ENCODE measurements at places on chromosomes 4 and X.
A peak's percentile ranks its signal among the peaks of the same experiment; 100 is the strongest.

DNA sequence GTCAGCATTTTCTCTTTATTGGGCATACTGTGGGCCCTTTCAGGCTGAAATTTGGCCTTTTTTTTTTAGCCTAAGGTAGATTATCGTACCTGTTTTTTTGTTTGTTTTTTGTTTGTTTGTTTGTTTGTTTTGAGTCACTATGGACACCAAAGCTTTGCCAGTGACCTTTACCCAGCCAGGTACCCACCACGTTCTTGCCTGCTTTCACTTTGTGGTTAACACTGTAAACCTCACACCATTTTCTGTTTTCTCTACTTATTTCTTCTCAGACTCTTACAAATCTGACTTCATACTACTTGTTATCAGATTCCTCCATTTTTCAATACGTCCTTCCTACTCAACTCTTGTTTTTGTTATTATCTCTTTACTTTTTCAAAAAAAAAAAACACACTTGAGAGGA is 81.5 kb downstream of the ZNF674 start:
- peak; percentile 14 for DNase-seq

DNA sequence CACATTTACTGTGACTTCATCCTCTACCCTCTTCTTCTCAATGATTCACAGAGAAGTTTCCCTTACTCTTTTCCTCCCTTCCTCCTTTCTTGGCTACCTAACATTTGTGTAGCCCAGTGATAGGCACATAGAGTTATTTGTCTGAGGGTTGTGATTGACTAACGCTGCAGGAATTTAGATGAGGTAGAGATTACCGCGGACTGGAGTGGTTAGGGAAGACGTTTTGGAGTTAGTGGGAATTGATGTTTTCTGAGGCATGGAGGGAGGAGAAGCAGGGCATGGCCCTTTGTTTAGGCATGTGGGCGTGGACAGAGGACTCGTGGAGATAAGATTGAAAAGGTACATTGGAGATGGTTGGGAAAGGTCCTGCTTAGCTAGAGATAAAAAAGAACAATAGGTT is 246.7 kb downstream of the GPAT3 start:
- no peak for DNase-seq

- DNase-seq: no peak
Measured at GRCh38 chr4:7000421-7001176, 42.6 kb upstream of the TADA2B start.

GRCh38 chrX:694800-695199 is 64.2 kb downstream of the SHOX start:
- no peak for DNase-seq

- DNase-seq: no peak
Measured at GRCh38 chrX:55451626-55451989, 319 bp upstream of the MAGEH1 start.

DNA sequence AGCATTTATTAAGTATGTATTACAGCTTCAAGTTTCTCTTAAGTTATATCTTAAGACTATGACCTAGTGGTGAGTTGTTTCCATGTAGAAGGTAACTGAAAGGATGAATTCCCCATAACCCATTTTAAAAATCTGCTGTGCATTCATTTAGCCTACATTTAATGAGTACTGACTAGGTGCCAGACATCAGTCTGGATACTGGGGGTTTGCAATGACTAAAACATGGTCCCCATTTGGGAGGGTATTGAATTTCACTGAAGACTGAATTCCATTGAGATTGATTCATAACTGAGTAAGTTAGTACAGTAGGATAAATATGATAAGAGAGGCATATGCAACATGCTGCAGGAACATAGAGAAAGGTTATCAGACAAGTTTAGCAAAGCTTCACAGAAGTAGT is 241.5 kb downstream of the FRAS1 start:
- DNase-seq: no peak

DNA sequence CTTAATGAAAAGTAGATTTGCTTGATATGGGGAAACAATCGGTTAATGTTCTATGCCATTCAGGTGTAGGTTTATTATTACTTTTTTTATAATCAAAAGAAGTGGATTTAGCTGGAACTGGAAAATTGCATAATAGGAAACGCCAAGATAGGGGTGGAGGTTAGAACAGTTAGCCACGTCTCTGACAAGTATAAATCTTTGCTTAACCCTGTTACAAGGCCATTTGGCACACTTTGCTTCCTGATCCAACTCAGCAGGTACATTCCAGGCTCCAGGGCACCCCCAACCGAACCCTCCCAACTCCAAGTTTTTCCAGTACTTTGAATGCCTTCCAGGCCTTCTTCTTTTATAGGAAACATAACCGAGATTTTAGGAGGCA is 50.6 kb upstream of the ACSL4 start:
- no peak for DNase-seq

- DNase-seq: no peak
Measured at GRCh38 chr4:141501395-141501794, 135.0 kb upstream of the IL15 start.

- no peak for DNase-seq
Measured at GRCh38 chr4:64756016-64756415, 346.8 kb upstream of the TECRL start.

DNA sequence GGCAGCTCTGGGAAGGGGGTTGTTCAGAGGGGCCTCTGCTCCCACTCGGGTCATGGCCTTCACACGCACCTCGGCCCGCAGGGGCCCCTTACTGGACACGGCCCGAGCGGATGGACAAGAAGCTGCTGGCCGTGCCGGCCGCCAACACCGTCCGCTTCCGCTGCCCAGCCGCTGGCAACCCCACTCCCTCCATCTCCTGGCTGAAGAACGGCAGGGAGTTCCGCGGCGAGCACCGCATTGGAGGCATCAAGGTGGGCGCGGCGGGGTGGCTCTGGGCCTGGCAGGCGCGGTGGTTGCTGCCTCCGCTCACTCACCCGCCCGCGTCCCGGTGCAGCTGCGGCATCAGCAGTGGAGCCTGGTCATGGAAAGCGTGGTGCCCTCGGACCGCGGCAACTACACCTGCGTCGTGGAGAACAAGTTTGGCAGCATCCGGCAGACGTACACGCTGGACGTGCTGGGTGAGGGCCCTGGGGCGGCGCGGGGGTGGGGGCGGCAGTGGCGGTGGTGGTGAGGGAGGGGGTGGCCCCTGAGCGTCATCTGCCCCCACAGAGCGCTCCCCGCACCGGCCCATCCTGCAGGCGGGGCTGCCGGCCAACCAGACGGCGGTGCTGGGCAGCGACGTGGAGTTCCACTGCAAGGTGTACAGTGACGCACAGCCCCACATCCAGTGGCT is 8.3 kb downstream of the FGFR3 start:
- DNase-seq: no peak

GRCh38 chr4:156475322-156475721 is 496.3 kb downstream of the PDGFC start:
- DNase-seq: no peak

- DNase-seq: no peak
Measured at GRCh38 chrX:134619838-134620237, 38.4 kb downstream of the PLAC1 start.

- DNase-seq: no peak
Measured at GRCh38 chr4:152112887-152113286, 352.1 kb upstream of the GATB start.

GRCh38 chr4:141388481-141388880 is 167.8 kb downstream of the ZNF330 start:
- no peak for DNase-seq

DNA sequence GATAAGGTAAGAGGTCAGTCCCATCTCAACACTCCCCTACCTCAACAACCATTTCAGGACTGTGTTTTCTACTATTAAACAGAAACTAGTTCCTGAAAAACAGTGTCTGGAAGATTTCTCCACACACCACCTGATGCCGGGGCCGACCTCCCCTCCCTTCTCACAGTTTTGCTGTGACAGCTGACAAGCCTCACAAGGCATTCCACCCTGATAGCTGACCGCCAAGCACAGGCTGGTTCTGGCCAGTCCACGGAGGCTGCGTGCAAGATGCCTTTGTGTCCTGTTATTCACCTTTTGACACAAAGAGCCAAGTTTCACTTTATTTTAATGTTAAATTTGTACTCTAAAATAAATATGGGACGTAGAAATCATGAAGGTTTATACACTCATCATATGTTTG is 758.6 kb downstream of the PDHA2 start:
- DNase-seq: no peak

DNA sequence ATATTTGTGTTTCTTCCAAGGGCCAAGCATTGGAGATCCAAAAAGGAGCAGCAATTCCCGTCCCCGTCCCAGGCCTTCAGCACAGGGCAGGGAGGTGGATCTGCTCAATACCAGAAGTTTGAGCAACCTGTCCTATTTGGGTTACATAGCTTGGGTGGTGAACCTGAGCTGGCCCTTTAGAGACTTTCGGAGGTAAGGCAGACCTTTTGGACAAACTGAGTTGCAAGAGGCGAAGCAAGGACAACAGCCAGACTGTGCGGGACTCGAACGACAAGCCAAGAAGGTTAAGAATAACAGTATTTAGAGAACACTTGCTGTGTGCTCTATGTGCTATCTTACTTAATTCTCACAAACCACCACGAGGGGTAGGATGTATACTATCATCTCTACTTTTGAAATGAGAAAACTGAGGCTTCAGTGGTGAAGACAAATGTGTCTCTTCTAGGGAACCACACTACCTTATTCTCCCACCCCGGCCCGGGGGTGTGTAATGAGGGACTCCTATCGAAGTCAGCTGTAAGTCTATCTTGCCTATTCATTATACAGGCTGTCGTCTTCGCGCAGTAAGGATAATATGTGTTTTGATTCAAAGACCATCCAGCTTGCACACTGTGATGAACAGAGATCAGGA is 1.3 kb downstream of the NOP14 start:
- DNase-seq: peak; percentile 33

- DNase-seq: no peak
Measured at GRCh38 chr4:10168151-10168550, 51.6 kb upstream of the WDR1 start.

- DNase-seq: peak; percentile 74
Measured at GRCh38 chrX:153032397-153033118, 23.7 kb upstream of the PNMA3 start.

- DNase-seq: no peak
Measured at GRCh38 chrX:148976571-148977400, 476.4 kb downstream of the AFF2 start.

GRCh38 chr4:46900082-46900481 is 9.0 kb downstream of the COX7B2 start:
- DNase-seq: no peak

GRCh38 chr4:65623506-65623905 is 46.8 kb downstream of the EPHA5 start:
- DNase-seq: no peak

DNA sequence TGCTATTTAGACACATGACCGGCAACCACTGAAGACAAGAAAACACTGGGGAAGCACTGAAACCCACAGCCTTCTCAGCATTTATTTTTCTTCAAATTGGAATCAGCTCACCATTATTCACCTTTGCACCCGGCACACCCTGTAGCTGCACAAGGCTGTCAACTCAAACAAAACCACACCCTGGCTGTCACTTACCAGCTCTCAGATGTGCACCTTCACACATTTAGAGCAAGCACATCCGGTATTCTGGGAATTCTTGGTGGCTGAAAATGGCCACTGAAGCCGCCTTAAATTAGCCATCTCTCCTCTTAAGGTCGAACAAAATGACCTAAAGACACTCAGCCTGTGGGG is 5.9 kb downstream of the ZFYVE28 start:
- DNase-seq: peak; percentile 72

GRCh38 chrX:105282077-105282476 is 61.6 kb upstream of the TEX13A start:
- no peak for DNase-seq

- no peak for DNase-seq
Measured at GRCh38 chr4:76459291-76459723, 24.3 kb downstream of the SHROOM3 start.

DNA sequence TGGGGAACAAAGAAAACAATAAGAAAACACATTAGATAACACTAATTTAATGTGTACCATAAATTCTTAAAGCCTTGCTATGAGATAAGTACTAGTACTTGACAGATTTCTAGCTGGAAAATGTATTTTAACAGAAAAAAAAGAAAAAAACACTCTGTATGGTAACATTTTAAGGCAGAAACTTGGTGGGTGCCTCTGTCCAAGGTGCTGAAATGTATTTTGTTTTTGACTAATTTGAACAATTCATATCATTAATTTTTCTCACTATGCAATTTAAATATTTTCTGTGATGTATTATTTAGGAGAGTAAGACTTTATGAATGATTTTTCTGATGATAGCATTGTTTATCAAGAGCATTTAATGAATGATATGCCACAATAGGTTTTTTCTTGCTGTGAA is 107.5 kb downstream of the GABRG1 start:
- no peak for DNase-seq

- no peak for DNase-seq
Measured at GRCh38 chr4:112895811-112896608, 153.4 kb upstream of the ANK2 start.

DNA sequence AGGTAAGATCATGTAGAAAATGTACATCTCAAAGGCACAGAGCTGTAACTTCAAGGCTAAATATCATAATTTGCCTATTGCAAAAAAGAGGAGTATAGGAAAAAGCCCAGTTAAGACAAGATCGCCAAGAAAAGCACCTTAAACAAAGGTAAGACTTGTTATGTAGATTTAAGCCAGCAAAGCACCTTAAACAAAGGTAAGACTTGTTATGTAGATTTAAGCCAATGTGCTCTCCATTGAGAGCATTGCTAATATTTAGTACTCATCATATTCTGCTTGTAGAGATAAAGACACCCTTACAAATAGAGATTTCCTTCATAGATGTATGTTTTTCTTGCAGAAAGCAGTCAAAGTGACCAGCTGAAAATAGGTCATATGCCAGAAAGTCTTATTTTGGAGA is 115.8 kb downstream of the ADAM29 start:
- no peak for DNase-seq

DNA sequence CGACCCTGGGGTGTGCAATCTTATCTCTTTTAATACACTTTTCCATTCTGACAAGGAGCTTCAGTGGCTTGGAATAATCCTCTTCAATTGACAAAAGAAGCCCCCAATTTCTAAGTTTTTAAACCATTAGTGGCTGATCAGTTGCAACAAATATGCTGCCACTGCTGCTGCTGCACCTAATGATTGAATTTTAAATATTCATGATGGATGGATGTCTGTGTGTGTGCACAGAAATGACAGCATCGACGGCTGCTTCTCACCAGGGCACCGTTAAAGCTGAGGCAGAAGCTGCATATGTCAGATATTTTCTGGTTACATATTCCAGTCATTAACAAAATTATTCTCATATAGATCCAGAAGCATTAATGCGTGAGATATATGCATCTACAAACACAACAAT is 182.4 kb downstream of the MGST2 start:
- no peak for DNase-seq

DNA sequence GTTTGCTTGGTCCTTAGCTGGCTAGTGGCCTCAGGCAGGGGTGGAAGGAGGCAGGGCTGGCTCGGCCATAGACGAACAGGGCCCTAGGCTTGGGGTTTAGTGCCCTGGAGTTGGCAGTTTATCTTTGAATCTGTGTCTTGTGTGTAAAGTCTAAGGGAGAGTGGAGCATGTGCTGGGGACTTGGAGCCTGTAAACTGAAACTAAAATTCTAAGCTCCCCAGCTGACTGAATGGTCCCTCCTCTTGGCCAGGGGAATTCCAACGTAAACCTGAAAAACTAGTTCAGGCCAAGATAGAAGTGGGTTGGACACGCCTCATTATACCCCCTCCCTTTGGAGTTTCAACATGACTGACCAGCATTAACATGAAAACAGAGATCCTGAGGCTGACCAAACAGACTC is 46.1 kb upstream of the GPR78 start:
- no peak for DNase-seq

Data from CD4-positive, alpha-beta T cell treated with Interleukin-1 beta for 1 hour (primary cell).